ENCODE measurements at places on chromosomes 13 and 19.

GRCh38 chr13:22789916-22790315, 390.9 kb upstream of the SGCG start:
- no peak for DNase-seq

DNA sequence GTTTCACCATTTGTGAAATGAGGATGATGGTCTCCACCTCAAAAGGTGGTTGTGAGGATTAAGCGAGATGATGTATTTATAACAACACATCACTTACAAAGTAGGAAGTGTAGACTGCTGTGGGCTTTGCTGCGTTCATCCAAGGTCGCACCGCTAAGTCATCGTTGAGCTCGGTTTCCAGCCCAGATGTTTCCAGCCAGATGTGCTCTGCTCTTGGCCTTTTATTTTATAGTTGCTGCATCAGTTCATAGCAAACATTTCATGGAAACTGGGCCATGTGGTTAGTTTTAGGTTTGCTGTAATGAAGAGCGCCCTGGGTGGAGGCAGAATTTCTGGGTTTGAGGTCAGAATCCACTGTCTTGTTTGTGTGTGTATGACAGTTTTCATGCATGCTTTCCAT, 76.5 kb upstream of the RNF113B start:
- no peak for DNase-seq

- peak; percentile 66 for DNase-seq
Observed at GRCh38 chr19:676339-677105, at the start of gene FSTL3. Gene FSTL3 (plus strand): TSS chr19:676392. CDS start chr19:676424, 32 bp downstream.

DNA sequence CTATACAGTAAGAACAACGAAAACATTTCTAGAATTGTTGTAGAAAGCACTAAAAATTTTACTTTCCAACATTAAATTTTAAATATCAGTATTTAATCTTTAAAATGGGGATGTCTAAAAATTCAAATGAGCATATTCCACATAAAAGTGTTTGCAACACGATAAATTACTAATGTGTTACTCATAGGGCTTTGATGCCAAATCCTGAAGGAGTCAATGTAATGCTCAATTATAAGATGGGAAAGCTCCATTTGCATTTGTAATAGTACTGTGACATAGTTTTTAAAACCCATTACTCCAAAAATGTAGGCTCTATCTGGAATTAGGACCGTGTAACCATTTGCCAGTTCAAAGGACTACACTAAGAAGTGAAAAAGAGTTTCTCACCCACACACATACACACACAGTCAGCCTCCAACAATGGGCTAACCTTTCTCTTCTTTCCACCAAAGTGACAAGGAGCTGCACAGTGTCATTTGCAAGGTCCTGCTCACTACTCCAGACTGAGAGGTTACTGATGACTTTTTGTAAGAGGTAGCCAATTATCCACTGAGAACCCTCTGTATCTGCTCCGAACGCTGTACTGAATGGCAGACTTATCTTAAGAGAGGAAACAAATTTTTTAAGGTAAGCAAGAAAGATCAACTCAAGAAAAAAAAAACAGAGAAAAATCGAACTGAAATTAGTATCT, 26.1 kb upstream of the EEF1AKMT1 start:
- no peak for DNase-seq

DNA sequence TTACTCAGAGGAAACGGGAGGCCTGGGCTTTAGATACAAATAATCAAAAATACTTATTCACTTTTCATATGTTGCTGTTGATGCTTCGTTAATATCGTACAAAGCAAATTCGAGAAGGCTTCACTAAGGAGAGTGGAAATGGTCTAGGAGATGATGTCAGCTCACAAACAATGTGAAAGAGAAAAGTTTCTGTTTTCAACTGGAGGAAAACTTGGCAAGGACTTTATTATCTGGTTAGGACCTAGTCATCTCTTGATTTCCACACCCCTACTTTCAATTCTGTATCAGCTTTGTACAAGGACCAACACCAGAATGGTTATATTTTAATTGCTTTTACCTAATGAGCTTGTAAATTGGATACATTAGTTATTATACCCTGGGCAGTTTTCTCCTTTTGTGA, 88.0 kb downstream of the SLC10A2 start:
- DNase-seq = no peak

GRCh38 chr19:3132971-3133792, 2.7 kb upstream of the GNA15 start:
- DNase-seq = no peak

DNA sequence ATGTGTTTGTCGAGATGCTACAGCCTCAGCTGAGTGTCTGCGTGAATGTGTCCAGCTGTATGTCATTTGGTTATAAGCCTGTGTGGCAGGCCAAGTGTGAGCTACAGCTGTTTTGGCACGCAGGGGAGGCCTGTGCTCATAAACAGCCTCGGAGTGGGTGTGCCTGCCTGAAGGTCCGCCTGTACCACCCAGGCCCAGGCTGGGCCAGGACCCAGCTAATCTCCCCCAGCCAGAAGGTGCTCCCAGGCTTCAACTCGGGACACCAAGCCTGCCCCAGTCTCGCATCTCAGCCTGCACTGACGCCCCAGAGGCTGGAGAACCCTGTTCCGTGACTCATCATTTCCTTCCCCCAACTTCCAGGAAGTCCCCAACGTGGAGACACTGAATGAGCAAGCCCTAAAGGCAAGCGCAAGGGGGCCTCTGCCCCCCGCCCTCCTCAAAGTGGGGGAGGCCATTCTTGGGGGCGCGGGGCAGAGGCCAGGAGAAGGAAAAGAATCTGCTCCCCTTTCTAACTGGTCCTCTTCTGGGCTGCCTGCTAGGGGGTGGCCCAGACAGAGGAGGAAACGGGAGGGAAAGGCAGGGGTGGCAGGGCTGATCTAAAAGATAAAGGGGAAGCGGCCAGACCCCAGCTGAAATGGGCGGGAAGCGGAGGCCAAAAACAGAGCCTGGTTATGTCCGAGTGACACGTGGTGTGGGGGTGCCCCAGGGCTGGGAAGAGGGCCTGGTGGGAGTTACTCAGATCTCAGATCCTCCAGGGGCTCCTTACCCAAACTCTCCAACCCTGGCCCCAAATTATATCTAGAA, 2.0 kb downstream of the SLC1A5 start:
- DNase-seq = peak; percentile 56

GRCh38 chr19:7415163-7415856, 66.6 kb downstream of the ARHGEF18 start:
- no peak for DNase-seq
